ENCODE measurements at places on chromosomes 1 and 21.

GRCh38 chr1:44507490-44508396, 102.7 kb downstream of the RNF220 start:
- no peak for DNase-seq

DNA sequence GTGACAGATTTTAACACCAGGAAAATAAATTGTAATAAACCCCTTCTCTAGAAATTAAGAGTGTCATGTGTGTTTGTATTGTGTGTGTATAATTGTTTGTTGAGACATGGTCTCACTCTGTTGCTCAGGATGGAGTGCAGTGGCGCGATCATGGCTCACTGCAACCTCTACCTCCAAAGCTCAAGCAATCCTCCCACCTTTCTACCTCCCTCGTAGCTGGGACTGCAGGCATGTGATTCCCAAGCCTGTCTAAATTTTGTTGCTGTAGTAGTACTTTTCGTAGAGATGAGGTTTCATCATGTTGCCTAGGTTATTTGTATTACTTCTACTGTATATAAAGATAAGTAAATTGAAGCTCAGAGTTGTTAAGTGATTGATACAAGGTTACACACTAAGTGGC, 68.5 kb upstream of the RAVER2 start:
- no peak for DNase-seq

- no peak for DNase-seq
Observed at GRCh38 chr21:41967708-41968107, 13.9 kb upstream of the C2CD2 start.

DNA sequence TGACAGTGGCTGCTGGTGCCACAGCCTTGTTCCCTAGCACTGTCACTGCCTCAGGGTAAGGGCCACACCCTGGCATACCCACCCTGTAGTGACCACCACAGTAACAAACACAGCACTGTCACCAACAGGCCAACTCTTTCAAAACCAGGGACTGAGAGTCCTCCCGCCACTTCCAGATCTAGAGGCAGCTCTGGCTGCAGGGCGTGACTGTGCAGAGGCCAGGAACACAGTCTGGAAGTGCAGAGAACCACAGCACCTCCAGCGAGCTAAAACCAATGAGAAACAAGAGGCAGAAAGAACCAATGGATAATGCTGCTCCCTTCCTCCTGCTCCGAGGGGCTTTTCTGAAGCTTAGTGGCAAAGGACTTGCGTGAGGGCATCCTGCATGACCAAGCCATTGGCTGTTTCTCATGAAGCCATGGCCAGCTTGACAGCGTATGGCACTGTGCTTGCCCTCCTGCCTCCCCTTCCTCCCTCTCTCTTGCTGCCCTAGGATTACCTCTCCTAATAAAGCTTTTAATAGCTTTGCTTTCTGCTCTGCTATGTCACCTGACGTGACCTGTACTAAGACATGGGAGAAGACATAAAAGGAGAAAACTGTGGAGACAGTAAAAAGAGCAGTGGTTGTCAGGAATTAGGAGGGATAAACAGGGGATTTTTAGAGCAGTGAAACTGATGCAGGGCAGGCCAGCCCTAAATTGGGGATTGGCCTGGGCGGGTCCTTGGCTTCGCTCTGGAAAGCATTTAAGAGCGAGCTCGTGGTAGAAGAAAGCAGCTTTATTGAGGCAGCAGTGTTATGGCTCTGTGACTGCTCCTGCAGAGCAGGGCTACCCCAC, 7.2 kb downstream of the PARP1 start:
- DNase-seq, result no peak

- DNase-seq, result no peak
Observed at GRCh38 chr1:247266053-247266452, 10.2 kb downstream of the VN1R5 start.

GRCh38 chr1:205052690-205053089, 9.7 kb downstream of the CNTN2 start:
- DNase-seq, result no peak

DNA sequence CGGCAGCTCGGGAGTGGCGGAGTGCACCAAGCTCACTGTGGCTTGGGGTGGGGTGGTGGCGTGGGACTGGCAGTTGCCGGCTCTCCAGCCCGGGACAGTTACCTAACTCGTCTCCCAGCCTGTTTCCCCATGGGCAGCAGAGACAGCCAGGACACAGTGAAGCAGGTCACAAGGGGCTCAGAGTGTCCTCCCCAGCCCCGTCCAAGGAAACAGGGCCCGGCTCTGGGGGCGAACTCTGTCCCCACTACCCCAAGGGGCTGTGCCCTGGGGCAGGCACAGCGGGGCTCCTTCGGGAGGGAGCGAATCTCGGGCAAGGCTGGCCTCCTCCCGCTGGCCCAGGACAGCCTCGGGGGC, 759 bp downstream of the GPR157 start:
- DNase-seq, result no peak

- DNase-seq, result no peak
Observed at GRCh38 chr1:169814265-169814664, 19.6 kb upstream of the METTL18 start.

GRCh38 chr1:16386454-16387113, 19.5 kb downstream of the SZRD1 start:
- no peak for DNase-seq

DNA sequence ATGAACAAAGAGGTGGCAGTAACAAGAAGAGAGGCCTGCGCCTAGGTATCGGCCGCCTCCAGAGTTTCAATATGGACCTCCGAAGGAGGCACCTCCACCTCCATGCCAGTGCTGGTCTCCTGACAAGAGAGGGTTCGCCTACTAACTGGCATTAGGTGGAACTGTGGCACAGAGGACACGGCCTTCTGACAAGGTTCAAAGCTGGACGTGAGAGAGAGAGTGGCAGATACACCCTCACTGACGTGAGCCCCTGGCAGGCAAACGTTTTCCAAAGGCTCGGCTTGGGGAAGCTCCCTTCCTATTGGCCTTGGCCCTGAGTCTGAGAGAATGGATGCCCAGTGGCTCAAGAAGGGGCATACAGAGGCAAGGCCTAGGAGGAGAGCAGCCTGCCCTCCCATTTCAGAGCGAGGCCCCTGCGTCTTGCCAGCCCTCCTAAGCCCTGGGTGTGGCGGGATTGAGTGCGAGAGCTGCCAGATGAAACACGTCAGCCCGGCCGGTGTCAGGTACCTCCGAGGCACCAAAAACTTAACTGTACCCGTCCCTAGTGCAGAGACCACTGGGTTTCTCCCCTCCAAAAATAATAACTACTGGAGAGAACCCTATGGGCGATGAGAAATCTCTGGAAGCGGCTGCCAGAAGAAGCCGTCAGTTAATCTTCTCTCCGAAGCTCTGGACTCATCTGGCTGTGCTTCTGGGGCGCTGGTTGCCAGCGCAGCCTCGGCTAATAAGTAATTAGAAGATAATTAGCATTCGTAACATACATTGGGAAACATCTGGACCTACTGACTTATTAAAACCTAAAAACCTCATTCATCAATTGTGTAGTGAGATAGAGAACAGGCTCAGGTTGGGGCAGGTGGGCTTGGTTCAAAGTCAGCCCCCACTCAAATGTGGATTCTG, 283.6 kb downstream of the NPHP4 start:
- DNase-seq, result no peak

- no peak for DNase-seq
Observed at GRCh38 chr1:183841950-183842794, 37.3 kb downstream of the RGL1 start.

- no peak for DNase-seq
Observed at GRCh38 chr1:162004441-162004950, 19.2 kb downstream of the OLFML2B start.

- no peak for DNase-seq
Observed at GRCh38 chr21:33314111-33314510, 10.7 kb upstream of the IFNAR1 start.

- DNase-seq, result no peak
Observed at GRCh38 chr1:201740086-201740541, 88.8 kb upstream of the IPO9 start.

- DNase-seq, result no peak
Observed at GRCh38 chr1:220970311-220970710, 91.1 kb downstream of the HLX start.

- no peak for DNase-seq
Observed at GRCh38 chr1:41953291-41953690, 34.6 kb upstream of the HIVEP3 start.

GRCh38 chr1:111958851-111959250, 30.6 kb downstream of the KCND3 start:
- DNase-seq, result no peak

DNA sequence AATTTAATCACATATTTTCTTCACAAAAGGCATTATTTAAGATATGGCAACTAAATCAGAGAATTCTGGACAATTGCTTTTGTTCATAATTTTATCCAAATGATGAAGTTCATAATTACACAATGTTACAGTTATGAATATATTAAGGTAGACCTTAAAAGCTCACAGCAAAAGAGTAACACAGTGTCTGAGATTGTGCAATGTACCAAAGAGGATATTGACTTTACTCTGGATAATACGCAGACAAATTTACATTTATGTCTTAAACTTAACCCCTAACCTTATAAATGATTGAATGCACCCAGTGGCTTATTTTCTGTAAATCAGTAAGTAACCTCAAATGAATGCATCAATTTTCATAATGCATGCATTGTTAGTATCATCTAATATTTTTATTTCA, 216.2 kb upstream of the SAMSN1 start:
- DNase-seq, result no peak

All from memory B cell (primary cell).